Activated CD4-positive, alpha-beta memory T cell treated with anti-CD3 and anti-CD28 coated beads for 36 hours (primary cell): ENCODE measurements at places on chromosomes 1 and 21. TPM values are rescaled to one million over a fixed set of nuclear protein-coding genes. Genes with fewer than 3 reads are reported as not detected.

Gene HSF2BP
- total RNA-seq, result 0.50 TPM

Gene SDC3
- 0.12 TPM for total RNA-seq

Gene TMPRSS2
- not detected for total RNA-seq

Gene RXFP4
- total RNA-seq, result not detected

Gene TMPRSS3
- 49.8 TPM for total RNA-seq

Gene C1orf74
- 3.5 TPM for total RNA-seq

Gene OR2L2
- total RNA-seq, result not detected

Gene CHRNB2
- total RNA-seq, result not detected

Gene NBPF19
- total RNA-seq, result 12.8 TPM

GRCh38 chr1:97365026-97365425, 555.8 kb downstream of the DPYD start:
- no peaks in the 10 kb centered on the region for H3K27me3 ChIP-seq
- H3K4me3 ChIP-seq, result no peak overlapping the region
- H3K27ac ChIP-seq, result no peak overlapping the region
- H3K4me1 ChIP-seq, result no peaks in the 10 kb centered on the region

DNA sequence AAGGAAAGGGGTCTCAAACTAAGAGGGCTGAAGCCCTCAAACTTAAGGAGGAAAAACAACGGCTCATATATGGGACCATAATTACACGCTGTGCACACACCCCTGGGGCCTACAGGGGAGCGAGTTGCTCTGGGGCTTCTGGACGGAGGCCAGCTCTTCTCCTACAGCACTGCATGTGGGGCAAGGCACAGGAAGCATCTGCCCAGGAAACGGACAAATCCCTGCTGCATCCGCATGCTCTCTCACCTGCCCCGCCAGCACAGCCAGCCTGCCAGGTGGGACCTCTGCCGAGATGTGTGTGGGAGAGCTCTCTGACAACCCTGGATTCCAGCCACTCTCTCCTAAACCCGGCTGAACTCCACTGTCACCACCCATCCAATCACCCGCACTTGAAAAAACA, 54.1 kb downstream of the MRPL37 start:
- no peak for DNase-seq
- peaks cover 2% of the 10 kb centered on the region for H3K36me3 ChIP-seq
- no peak overlapping the region for H3K4me3 ChIP-seq
- no peaks in the 10 kb centered on the region for H3K4me1 ChIP-seq

DNA sequence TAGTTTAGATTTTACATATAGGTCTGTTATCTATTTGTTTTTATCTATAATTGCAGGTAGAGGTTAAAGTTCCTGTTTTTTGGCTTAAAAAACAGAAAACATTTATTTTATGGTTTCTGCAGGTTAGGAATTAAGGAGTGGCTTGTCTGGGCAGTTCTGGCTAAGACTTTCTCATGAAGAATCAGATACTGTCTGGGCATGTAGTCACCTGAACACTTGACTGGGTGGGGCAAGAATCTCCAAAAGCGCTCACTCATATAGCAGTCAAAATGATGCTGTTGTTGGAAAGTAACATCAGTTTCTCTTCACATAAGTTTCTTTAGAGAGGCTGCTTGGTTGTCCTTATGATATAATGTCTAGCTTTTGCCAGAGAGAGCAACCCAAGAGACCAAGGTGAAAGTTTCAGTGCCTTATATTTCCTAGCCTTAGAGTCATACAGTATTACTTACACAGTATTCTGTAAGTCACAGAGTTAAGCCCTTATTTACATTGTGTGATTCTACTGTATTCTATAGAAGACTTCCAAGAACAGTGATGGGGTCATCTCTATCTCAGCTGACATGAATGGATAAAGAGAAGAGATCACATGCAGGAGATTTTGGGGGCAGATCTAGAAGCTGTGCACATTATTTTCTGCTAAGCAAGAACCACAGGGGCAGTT, 125.4 kb upstream of the GPR52 start:
- H3K27me3 ChIP-seq, result no peaks in the 10 kb centered on the region
- H3K4me1 ChIP-seq, result no peaks in the 10 kb centered on the region
- no peak overlapping the region for H3K4me3 ChIP-seq
- no peak overlapping the region for H3K27ac ChIP-seq

- H3K36me3 ChIP-seq, result no peaks in the 10 kb centered on the region
- peak; percentile 16 for DNase-seq
- no peak overlapping the region for H3K4me3 ChIP-seq
- H3K27me3 ChIP-seq, result no peaks in the 10 kb centered on the region
- no peak overlapping the region for H3K27ac ChIP-seq
Measured at GRCh38 chr1:178959543-178960460, 65.9 kb upstream of the FAM20B start.

- peaks cover 2% of the 10 kb centered on the region for H3K27me3 ChIP-seq
- H3K27ac ChIP-seq, result no peak overlapping the region
- no peaks in the 10 kb centered on the region for H3K36me3 ChIP-seq
- H3K4me3 ChIP-seq, result no peak overlapping the region
- no peaks in the 10 kb centered on the region for H3K4me1 ChIP-seq
Measured at GRCh38 chr1:167893798-167894197, 20.1 kb downstream of the ADCY10 start.

GRCh38 chr1:165773324-165773965, 4.8 kb upstream of the TMCO1 start:
- no peak for DNase-seq
- H3K36me3 ChIP-seq, result peaks cover 11% of the 10 kb centered on the region
- no peak overlapping the region for H3K27ac ChIP-seq
- peaks cover 21% of the 10 kb centered on the region for H3K4me1 ChIP-seq

DNA sequence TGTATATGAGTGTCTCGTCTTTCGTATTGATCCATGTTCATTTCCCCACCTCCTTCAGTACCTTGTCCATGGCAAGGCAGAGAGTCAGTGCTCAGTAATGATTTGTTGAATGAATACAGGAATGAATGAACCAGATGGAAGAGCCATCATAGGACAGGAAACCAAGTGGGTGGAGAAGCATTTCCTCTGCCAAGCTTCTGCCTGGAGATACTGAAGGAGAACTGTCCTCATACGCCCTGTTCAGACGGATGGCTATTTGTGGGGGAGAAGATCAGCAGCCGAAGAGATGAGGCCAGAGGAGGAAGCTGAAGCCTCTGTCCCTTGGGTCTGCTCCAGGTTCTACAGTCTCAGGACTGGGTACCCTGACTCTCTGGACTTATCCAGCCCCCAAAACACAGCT, 5.8 kb downstream of the FAM43B start:
- H3K4me3 ChIP-seq, result no peak overlapping the region
- H3K36me3 ChIP-seq, result no peaks in the 10 kb centered on the region

DNA sequence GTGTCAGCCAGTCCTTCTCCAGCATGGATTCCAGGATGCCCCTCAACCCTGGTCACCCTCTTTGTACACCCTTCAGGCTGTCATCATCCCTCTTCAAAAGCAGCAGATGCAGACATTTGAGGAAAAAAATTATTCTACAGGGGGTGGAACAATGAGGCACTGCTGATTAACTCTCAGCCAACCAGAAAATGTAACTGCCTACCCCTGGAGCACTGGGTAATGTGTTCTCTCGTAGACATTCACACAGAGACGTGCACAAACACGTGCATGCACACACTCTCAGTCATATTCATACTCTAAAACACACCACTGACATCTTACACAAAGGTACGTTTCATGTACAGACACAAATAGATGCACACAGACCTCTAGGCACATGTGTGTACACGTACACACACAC, 175.4 kb downstream of the TRABD2B start:
- H3K27me3 ChIP-seq, result peaks cover 2% of the 10 kb centered on the region
- no peak for DNase-seq
- H3K4me3 ChIP-seq, result no peak overlapping the region
- no peaks in the 10 kb centered on the region for H3K4me1 ChIP-seq

- no peak for DNase-seq
- H3K27me3 ChIP-seq, result peaks cover 3% of the 10 kb centered on the region
- H3K36me3 ChIP-seq, result peaks cover 2% of the 10 kb centered on the region
- H3K27ac ChIP-seq, result no peak overlapping the region
- no peak overlapping the region for H3K4me3 ChIP-seq
Measured at GRCh38 chr1:115650961-115651360, 9.2 kb downstream of the VANGL1 start.

- H3K27ac ChIP-seq, result no peak overlapping the region
- no peak for DNase-seq
- H3K4me3 ChIP-seq, result no peak overlapping the region
- H3K4me1 ChIP-seq, result no peaks in the 10 kb centered on the region
- H3K36me3 ChIP-seq, result no peaks in the 10 kb centered on the region
Measured at GRCh38 chr1:202591515-202591914, 118.7 kb downstream of the SYT2 start.

- H3K36me3 ChIP-seq, result peaks cover 23% of the 10 kb centered on the region
- H3K27me3 ChIP-seq, result no peaks in the 10 kb centered on the region
- H3K4me3 ChIP-seq, result peak overlapping the region; percentile 74
- peak overlapping the region; percentile 64 for H3K27ac ChIP-seq
- H3K4me1 ChIP-seq, result peaks cover 27% of the 10 kb centered on the region
Measured at GRCh38 chr1:17441265-17441992, 2.0 kb upstream of the RCC2 start.

DNA sequence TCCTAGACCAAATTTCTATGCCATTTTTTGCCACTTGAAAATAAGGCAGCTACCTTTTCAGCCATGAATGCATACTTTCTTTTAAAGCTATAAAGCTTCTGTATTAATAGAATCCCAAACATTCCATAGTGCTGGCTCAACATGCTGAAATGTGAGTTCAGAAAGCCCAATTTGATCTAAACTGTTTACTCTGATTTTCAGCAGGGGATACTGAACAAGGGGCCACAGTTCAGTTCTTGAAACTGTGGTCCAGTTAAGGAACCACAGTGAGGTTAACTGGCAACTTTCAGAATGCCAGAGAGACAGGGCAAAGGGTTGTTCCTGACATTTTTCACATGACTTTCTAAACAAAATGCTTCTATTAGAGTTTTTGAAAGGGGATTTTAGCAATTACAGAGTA, 85.7 kb upstream of the COL11A1 start:
- no peaks in the 10 kb centered on the region for H3K4me1 ChIP-seq
- no peaks in the 10 kb centered on the region for H3K36me3 ChIP-seq
- H3K4me3 ChIP-seq, result no peak overlapping the region
- no peaks in the 10 kb centered on the region for H3K27me3 ChIP-seq

- peaks cover 8% of the 10 kb centered on the region for H3K36me3 ChIP-seq
- peak within 1 kb of the TSS; percentile 91 for H3K4me3 ChIP-seq
- H3K27ac ChIP-seq, result peak within 1 kb of the TSS; percentile 100
- no peaks in the 10 kb centered on the region for H3K27me3 ChIP-seq
- peak; percentile 72 for DNase-seq
Measured at GRCh38 chr1:167936930-167937708, at the start of gene MPC2. TSS of gene MPC2 (minus strand) at chr1:167937072. CDS start at chr1:167935841, 1,231 bp downstream.

- H3K4me3 ChIP-seq, result no peak overlapping the region
- no peaks in the 10 kb centered on the region for H3K36me3 ChIP-seq
- H3K4me1 ChIP-seq, result peaks cover 18% of the 10 kb centered on the region
- H3K27ac ChIP-seq, result no peak overlapping the region
- DNase-seq, result no peak
- no peaks in the 10 kb centered on the region for H3K27me3 ChIP-seq
Measured at GRCh38 chr1:229075716-229076115, 195.2 kb upstream of the RAB4A start.

GRCh38 chr1:217078078-217078690, 355.0 kb upstream of the ESRRG start:
- H3K4me3 ChIP-seq, result no peak overlapping the region
- no peaks in the 10 kb centered on the region for H3K4me1 ChIP-seq
- no peak overlapping the region for H3K27ac ChIP-seq
- H3K27me3 ChIP-seq, result no peaks in the 10 kb centered on the region
- H3K36me3 ChIP-seq, result no peaks in the 10 kb centered on the region

- H3K4me3 ChIP-seq, result peak overlapping the region; percentile 57
- H3K27ac ChIP-seq, result peak overlapping the region; percentile 80
- H3K36me3 ChIP-seq, result peaks cover 26% of the 10 kb centered on the region
Measured at GRCh38 chr1:41662765-41663437, 178.4 kb upstream of the EDN2 start.

DNA sequence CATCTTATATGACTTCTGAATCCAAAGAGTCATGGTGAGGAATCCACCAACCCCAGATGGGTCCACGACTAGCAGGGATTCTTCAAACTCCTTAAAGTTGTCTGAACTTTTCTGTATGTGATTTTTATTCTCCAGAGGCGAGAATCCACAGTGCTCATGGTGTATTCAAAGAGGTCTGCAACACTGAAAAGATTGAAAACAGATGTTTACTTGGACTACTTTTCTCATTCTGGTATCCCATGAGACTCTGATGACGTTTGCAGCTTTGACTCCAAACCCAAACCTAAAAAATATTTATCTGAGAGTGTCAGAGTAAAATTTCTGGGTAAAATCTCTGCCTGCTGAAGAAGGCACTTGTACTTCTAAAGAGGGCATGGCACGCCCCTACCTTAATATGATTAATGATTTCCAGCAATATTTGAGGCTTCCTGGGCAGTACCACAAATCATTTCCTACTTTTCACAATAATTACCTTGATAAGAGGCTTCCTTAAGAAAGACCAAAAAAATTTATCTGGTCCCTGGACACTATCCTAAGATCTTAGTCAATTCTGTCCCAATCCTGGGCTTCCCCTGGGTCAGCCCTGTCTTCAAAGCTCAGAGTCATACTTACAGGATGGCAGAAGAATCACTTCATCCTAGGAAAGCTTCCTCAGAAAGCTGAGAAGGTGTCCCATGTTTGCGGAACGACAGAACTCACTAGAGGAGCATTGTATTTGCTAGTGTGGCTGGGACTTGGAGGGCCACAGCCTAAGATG, 76.5 kb upstream of the MAP10 start:
- H3K4me1 ChIP-seq, result peaks cover 8% of the 10 kb centered on the region
- peaks cover 12% of the 10 kb centered on the region for H3K27me3 ChIP-seq
- DNase-seq, result no peak

DNA sequence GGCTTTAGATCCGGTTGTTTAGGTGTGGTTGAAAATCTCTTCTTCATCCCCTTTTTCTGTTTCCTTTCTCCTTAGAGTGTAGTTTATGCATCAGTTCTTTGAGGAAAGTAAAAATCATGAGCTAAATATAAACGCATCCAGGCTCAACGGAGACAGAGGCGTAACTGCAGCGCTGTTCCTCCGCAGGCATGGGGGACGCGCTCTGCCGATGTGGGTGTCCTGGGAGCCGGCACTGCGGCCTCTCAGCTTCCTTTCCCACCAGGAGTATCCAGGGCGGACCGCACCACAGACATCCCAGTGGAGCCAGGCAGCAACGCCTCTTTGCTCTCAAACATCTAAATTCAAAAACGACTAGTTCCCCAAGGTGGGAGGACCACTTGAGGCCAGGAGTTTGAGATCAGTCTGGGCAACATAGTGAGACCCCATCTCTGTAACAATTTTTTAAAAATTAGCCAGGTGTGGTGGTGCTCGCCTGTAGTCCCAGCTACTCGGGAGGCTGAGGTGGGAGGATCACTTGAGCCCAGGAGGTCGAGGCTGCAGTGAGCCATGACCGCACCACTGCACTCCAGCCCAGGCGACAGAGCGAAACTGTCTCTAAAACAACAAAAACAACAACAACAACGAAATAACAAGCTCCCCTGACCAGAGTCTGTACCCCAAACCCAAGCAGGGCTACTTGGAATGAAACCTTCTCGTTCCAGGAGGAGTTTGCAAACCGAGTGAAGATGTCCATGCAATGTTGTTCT, 16.4 kb downstream of the SLC45A1 start:
- DNase-seq, result no peak
- no peak overlapping the region for H3K4me3 ChIP-seq
- H3K36me3 ChIP-seq, result peaks cover 2% of the 10 kb centered on the region
- H3K27ac ChIP-seq, result no peak overlapping the region
- H3K4me1 ChIP-seq, result no peaks in the 10 kb centered on the region
